ENCODE measurements at places on chromosomes 3 and 15.

- no peak for DNase-seq
Measured at GRCh38 chr3:11536132-11536935, 107.4 kb downstream of the VGLL4 start.

DNA sequence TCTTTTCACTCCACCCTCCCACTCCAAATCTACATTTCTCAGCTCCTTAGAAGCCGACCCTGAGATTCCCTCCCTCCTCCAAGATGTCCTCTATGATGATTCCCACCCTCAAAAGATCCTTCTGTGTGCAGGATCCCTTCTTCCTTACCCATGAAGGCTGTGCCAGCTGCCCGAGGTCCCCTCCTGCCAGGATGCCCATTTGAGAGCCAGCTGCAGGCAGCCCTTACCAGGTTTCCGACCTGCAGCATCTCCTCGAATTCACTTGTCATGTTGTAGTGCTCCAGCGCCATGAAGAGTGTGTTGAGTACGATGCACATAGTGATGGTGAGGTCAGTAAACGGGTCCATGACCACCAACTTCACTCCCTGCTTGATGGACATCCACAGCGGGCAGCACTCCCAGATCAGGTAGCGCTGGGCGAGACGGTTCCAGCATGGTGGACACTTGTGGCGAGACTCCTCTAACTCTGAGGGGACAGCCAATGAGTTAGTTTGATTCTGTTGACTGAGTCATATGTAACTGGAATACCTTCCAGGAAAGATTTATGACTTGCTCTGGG, 51.9 kb downstream of the SCN5A start:
- DNase-seq = no peak

DNA sequence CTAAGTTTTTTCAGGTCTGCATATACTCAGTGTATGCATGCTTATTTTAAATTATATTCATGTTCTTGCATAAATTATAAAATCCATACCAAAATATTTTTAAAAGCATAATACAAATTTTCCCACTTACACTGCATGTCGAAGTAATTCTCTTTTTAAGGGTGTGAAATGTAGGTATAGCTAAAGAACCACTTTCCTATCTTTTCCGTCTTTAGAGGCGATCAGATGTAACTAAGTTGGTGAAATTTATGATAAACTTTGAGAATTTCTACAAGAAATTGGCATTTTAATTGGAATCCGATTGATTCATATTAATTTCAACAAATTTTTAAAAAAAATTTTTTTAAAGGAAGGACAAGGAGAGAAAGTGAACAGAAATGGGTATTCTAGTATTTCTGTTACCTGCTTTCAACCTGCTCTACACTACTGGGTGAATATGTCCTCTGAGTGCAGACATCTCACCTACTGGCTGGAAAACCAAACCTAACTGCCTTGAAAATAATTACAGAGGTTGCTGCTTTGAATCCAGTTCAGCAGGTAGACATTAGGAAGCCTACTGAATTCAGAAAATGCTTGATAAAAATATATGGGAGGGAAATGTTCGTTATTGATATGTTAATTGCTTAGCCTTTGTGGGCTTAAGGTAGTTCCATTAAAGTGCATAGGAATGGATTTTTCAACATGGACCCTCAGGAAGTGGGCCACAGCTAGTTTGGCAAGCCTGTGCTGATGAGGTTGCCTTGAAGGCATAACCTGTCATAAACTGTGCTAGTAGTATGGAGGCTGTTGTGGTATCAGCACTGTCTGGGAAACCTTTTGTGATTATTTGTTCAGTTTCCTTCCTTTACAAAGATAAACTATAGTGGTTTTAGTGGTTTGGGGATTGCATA, 5.1 kb downstream of the TRIM71 start:
- no peak for DNase-seq

DNA sequence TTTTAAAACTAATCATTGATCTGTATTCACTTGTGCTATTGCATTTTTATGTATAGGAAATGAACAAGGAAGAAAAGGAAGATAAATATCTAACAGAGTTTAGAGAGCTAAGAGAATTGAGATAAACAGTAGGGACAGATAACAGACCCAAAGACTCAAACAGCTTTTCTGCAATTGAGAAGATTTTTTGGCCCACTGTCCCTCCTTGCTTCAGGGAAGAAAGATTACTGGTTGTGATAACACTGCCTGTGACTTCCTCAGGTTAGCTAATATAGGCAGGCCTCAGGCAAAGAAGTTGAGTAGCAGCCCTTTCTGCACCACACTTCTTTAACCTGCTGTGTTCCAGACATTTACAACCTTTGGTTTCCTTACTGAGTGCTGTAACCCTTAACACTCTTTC, 2.7 kb upstream of the COX17 start:
- DNase-seq = no peak

DNA sequence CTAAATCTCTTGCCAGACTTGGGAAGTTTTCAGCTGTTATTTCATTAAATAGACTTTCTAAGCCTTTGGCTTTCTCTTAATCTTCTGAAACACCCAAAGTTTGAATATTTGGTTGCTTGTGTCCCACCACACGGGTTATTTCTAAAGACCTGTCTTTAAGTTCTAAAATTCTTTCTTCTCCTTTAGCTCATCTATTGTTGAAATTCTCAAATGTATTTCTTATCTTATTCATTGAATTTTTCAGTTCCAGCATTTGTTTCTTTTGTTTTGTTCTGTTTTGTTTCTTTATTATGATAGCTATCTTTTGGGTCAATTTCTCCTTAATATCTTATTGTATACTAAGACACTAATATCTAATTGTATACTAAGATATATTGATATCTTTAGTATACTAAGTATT, 97.0 kb downstream of the ARRDC4 start:
- DNase-seq = no peak

Measured in anterior cingulate cortex (tissue), 58 donors.